ENCODE measurements at places on chromosomes 7 and 10.

DNA sequence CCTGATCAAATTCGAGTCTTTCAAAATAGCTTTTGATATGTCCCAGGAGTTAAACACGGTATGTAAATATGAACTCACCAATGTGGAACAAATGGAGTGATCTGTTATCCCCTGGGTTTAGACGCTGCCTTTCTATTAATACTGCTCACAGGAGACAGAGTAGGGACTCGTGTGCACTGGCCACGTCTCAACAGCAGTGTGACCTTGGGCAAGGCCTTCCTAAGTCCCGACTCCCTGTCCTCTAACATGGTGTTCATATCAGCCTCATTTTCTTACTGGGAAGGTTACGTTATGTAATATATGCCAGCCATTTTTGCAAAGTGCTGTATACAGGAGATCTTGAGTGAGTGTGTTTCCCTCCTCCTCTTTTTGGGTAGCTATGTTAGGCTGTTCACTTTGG, 1.8 kb downstream of the WDR37 start:
- no peak for DNase-seq

GRCh38 chr7:12458520-12459131, 55.0 kb upstream of the VWDE start:
- DNase-seq, result peak; percentile 43

DNA sequence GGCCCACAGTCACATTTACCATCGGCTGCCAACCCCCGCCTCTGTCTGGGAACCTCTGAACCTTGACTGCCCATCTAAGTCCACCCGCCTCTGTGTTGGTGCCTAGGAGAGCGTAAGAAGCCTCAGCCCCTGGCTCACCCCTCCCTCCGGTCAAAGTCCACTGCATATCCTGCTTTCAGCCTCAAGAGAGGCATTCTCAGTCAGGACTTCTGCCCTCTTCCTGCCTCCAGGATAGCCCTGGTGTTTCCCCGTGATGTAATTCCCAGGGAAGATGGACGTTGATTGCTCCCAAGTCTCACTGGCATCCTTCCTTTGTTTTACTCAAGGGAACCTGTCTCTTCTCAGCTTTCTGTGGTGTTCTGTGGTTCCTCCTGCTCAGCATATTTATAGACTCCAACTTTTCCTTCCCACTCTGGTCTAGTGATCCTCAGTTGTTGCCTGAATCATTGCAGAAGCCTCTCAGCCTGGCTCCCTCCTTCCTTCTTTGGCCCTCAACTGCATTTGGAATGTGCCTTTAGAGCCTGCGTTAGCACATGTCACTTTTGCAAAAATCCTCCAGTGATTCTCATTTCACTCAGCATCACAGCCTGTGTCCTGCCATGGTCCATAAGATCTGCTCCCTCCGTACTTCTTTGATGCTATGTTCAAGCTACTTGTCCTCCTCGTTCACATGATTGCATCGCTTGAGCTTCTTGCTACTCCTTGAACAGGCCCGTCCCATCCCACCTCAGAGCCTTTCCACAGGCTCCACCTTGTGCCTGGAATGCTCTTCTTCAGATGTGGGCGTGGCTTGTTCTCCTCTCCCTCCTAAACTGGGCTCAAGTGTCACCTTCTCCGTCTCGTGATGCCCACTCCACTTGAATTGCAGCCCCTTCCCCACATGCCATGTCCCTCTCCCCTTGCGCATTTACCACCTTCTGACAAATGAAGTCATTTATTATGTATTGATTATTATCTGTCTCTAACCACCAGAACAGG, 124.2 kb downstream of the PLPP4 start:
- DNase-seq, result no peak

- DNase-seq, result no peak
These were observed 412.9 kb downstream of the GALNT17 start for GRCh38 chr7:71544816-71545215.

DNA sequence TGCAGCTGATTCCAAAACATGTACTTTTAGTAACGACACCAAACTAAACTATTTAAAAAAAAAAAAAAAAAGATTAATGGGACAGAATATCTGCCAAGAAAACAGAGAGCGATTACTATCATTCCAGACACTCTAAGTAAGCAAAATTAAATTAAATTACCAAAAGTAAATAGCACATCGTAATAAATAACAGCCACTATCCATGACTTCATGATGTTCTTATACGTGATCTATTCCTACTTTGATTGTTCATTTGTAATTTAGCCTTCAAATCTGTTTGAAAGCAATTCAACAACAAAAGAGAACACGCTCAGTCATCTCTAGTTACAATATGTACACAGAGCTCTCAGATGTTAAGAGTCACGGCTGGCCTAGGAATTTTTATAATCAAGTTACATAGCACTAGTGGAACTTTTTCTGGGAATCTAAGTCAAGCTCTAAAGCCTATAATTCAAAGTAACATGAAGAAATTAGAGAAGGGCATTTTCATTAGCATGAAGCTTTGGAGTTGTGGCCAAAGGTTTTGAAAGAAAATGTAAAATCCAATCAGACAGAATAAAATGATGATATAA, 241.7 kb upstream of the NEBL start:
- peak; percentile 13 for DNase-seq

DNA sequence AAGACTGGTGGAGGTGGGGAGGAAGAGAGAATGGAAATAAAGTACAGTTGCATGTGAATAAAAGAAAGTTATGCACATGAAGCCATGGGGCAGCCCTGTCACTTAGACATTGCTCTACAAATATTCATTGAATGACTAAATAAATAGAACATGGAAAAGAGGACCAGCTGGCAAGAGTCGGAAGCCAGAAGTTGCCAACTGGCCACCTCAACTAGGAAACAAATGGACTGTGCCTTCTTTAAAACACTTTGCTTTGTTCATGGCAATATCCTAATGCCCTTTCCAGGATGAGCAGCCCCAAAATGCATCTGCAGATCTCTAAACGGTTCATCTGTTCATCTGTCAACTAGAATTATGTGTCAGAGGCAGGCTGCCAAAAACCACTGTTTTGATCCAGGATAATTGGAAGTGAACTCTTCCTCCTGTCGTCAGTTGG, 157.3 kb downstream of the NOC3L start:
- peak; percentile 30 for DNase-seq

- DNase-seq, result no peak
These were observed 231.4 kb downstream of the BUB3 start for GRCh38 chr10:123385508-123386080.

- DNase-seq, result no peak
These were observed 167.5 kb downstream of the VPS50 start for GRCh38 chr7:93399642-93400041.

DNA sequence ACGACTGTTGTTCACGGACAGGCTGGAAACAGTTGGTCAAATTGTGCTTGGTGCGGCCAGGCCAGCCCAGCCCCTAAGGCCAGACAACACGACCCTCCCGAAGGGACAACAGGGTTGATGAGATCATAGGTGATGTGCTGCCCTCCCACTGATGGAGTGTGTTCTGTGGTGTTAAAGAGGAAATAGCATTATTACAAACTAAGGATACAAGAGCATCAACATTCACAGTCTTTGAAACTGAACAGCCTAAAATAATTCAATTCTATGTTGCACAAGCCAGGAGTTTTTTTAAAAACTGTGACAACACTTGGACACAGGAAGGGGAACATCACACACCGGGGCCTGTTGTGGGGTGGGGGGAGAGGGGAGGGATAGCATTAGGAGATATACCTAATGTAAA, 87.6 kb downstream of the FAM53B start:
- no peak for DNase-seq

- no peak for DNase-seq
These were observed 96.1 kb upstream of the BMPER start for GRCh38 chr7:33809228-33809627.

DNA sequence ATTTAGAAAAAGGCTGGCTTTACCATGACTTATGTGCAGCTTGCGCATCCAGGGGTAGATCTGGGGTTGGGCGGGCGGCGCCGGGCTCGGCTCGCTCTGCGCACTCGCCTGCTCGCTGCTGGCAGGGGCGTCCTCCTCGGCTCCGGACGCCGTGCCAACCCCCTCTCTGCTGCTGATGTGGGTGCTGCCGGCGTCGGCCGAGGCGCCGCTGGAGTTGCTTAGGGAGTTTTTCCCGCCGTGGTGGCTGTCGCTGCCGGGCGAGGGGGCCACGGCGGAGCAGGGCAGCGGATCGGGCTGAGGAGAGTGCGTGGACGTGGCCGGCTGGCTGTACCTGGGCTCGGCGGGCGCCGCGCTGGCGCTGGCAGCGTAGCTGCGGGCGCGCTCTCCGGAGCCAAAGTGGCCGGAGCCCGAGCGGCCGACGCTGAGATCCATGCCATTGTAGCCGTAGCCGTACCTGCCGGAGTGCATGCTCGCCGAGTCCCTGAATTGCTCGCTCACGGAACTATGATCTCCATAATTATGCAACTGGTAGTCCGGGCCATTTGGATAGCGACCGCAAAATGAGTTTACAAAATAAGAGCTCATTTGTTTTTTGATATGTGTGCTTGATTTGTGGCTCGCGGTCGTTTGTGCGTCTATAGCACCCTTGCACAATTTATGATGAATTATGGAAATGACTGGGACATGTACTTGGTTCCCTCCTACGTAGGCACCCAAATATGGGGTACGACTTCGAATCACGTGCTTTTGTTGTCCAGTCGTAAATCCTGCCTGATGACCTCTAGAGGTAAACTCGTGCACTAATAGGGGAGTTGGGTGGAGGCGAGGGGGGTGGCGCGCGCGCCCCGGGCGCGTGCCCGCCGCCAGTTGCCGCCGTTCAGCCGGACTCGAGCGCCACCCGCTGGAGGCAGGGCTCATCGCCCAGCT, at the start of gene HOXA5:
Gene HOXA5, minus strand, starts transcription at position 659 of the 927 bp plus-strand sequence. Its CDS starts 74 bp downstream, at position 585.
- no peak for DNase-seq

GRCh38 chr7:41882745-41883420, 180.0 kb upstream of the INHBA start:
- DNase-seq, result no peak

DNA sequence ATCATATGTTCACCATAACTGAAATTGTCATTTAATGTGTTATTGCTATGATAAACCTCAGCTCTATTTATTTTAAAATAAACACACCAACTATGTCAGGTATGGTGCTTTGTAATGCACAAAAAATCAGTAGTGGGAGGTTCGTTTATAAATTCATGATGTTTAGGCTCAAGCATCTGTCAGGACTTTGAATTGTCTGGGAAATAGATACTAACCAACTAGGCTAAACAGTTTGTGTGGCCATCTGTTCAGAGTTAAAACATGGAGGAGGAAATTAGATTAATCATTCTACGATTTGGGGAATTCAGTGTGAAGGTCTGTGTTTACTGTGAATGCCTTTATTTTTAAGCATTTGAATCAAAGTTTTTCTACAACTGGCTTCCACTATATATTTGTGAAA, 212.6 kb upstream of the FZD8 start:
- peak; percentile 3 for DNase-seq

DNA sequence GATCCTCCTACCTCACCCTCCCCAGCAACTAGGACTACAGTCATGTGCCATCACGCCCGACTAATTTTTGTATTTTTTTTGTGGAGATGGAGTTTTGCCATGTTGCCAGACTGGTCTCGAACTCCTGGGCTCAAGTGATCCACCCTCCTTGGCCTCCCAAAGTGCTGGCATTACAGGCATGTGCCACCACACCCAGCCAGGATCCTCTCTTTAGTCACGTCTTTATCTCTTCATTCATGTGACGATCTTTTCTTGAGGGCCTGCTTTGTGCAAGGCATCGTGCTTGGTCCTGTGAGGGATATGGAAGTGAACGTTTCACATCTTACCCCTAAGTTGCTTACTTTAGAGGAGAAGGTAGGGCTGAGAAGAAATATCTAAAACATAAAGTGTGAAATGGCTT, 21.6 kb downstream of the WBP1L start:
- no peak for DNase-seq

DNA sequence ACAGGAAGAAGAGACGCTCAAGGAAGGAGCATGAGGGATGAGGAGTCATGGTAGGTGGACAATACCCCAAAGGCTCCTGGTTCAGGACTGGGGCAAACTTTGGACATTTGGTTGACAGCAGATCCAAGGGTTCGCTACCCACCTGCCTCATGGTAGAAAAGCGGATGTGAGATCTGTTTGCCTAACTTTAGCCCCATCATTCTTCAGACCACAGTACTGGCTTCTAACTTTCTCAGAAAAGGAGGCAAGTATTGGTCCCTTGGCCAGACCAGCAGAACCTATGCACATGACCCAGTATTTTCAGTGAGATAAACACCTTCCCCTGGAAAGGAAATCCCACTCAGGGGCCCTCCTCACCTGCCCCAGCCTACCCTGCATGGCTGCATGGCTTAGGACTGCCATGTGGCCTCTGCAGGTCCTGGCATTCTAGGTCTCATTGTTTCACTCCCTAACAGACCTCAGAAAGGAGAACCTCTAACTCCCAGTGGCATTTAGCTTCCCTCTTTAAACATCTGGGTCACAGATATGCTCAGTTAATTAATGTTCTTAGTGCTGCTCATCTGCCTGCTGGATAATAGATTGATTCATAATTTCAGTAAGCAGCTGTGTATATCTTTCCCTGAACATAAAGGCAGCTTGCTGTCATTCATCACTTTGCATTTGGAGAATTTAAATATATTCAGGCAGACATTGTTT, 574.1 kb downstream of the GALNT17 start:
- no peak for DNase-seq

DNA sequence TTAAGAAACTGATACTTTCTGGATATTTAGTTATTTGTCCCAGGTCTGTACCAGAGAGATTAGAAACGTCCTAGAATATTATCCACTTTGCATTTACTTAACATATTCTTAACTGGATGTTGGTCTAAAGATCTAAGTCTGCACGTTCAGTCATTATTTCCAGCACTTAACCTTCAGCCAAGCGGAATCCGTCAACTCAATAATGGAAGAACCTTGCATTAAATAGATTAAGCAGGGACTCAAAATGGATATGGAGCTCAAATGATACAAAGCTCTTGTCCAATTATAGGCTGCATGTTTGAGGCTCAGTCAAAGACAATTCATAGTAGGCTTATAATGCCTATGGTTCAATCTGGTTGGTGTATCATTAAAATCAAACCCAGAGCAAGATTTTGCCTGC, 162.9 kb downstream of the SEMA3D start:
- no peak for DNase-seq

DNA sequence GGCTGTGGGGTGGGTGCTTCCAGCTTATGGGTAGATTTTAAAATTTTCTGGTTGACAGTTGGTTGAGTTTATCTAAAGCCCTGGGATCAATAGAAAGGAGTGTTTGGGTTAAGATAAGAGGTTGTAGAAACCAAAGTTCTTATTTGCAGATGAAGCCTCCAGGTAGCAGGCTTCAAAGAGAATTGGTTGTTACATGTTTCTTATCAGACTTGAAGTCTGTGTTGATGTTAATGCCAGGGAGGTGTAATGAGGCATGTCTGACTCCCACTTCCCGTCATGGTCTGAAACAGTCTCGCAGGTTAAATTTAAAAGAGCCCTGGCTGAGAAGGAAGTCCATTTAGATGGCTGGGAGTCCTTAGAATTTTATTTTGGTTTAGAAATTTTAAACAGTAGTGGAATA, 165.2 kb upstream of the TMEM72 start:
- no peak for DNase-seq

Data from iris pigment epithelial cell (primary cell).